GM12864 (cell line): ENCODE measurements at places on chromosomes 2 and 18.

- DNase-seq: no peak
Observed at GRCh38 chr2:127645395-127646291, at the start of gene GPR17. Gene GPR17, plus strand, starts transcription at chr2:127646153. Its CDS starts 4,583 bp downstream, at chr2:127650736.

GRCh38 chr18:9897129-9897528 is 11.4 kb downstream of the TXNDC2 start:
- DNase-seq: no peak

DNA sequence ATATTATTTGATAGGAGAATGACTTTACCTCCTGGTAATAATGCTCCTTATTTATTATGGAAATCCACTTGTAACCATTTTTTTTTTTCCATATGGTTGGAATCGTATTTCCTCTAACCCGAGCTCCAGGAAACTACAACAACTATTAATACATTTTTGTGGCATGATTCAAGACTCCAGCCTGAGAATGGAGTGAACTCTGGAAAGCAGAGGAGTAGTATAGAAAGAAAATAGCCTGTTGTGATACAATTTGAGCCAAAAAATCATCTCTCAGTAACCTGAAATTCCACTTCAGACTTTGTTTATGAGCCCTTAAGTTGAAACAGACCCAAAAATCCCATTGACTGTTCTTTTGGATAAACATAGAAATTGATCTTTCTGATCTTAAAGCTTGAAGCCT is 921.1 kb downstream of the SOCS6 start:
- DNase-seq: no peak

- DNase-seq: no peak
Observed at GRCh38 chr2:75844651-75845050, 133.9 kb upstream of the GCFC2 start.

DNA sequence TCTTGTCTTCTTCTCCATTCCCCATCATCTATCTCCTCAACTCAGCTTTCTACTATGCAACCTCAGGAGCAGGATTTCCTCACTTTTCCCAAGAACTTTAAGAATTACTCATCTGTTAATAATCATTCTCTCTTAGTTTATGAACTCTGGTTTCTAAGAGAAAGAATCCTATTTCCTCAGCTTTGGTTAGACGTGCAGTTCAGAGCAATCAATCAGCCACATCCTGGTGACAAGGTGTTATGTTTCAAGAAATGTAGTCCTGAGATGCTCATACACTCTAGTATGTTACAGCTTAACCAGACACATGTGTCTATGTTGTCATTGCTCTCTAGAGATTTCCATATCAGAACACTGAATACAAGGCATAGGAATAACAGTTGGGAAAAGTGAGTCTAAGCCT is 277.9 kb downstream of the MBD2 start:
- no peak for DNase-seq

GRCh38 chr2:205405194-205405593 is 277.1 kb upstream of the NRP2 start:
- no peak for DNase-seq

DNA sequence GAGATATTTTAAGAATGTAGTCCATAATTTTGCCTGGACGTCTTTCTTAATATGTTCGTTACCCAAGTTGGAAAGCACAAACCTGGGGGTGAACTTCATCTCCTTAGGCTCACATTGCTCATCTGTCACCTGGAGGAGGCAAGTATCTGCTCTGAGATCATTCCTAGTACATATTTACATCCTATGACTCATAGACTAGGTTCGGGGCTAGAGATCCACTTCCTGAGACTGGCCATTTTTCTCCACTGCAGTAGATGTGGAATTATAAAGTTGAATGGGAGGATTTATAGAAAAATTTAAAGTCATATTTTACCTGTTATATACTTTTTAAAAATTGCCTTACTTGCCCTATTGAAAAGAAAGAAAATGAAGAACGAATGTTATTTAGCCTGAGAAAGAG is 77.5 kb upstream of the PROKR1 start:
- DNase-seq: no peak

DNA sequence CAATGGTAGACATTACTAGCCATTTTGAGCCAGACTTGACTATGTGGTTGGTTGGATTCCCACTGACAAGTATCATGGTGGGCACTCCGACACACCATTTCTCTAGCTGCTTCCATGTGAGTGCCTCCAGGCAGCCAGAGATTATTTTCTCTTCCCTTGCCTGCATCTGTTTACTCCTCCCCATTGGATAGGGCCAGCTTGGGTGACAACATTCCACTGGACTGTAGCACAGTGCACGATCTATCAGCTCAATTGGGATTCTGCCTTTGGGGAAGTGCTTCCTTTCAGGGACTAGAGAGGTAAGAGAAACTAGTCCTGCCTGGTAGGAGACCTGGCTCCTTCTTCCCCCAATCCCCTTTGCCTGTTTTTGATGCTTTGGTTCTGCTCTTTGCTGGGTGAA is 49.0 kb upstream of the MAP4K3 start:
- DNase-seq: no peak

- no peak for DNase-seq
Observed at GRCh38 chr2:128642316-128642715, 323.6 kb upstream of the HS6ST1 start.

DNA sequence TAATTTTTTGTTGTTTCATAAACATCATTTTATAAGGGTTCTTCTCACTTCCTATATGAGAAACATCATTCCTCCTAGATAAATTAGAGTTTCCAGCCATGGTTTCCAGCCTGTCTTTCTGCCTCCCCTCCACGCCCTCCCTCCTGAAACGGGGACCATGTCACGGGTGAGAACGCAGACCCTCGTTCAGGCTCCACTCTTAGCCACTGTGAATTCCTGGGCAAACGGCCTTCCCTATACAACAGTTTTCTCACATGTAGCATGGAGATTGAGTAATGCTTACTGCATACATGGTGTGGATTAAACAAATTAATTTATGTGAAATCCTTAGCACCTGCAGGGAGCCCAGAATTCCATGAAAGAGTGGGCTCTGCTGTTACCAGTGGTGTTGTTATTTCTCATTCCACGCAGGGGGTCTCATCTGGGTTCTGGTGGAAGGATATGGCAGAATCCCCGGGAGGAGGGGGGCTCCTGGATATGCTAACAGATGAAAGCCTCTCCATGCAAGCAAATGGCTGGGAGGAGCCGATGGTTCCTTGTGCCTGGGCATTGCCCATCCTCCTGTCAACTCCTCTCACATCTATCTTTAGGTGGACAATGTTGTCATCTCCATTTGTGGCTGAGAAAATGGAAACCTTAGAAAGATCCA is 54.0 kb upstream of the TWIST2 start:
- DNase-seq: no peak

DNA sequence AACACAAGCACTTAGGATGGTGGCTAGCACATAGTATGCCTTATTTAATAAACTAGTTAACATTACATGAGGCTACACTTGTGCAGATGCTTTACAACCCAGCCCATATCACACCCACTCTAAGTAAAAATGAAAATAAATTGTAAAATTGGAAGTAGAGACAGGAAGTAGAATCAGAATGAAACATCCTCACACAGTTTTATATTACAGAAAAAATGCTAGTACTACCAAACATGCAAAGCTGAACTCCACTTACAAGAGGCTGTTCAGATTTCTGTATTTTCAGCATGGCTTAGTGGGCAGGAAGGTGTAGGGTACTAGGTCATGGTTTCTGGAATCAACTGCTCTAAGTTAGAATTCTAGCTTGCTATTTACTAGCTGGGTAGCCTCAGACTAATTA is 18.2 kb upstream of the CRIM1 start:
- no peak for DNase-seq

DNA sequence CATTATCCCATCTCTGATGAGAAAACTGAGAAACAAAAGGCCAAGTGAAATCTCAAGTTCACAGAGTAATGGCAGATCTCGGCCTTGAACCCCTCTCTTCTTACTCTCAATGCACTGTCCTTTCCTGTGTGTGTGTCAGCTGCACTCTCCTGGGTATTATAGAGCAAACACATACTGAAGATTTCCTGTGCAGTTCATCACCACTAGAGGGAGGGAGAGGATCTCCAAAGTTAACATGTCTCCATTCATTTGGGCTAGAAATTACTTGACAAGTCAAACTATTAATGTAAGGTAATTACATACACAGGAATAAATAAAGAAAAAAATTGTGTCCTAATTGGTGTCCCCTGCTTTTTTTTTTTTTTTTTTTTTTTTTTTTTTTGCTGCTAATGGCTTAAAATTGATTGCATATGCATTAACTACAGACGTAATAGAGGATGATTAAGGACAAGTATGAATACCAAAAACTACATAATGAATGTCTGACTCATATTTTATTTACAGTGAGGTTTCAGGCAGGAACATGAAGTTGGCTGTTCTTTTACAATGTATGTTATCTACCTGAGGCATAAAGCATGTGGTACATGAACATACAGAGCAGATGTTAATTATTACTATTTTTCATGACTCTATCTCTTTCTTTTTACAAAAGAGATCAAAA is 269.2 kb downstream of the NYAP2 start:
- peak; percentile 18 for DNase-seq
